ENCODE measurements at places on chromosomes 3 and 15.

DNA sequence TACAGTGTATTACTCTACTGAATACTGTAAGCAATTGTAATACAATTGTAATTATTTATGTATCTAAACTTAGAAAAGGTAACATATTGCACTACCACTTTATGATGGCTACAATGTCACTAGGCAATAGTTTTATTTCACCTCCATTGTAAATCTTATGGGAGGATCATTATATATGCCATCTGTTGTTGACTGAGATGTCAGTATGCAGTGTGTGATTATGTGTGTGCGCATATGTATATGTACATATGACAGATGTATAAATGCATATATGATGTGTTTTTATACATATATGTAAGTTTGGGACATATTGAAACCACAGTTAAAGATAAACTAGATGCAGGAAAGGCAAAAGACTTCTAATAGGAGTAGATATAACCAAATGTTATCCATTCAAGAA, 8.5 kb downstream of the IGSF10 start:
- DNase-seq = no peak

- no peak for DNase-seq
Measured at GRCh38 chr15:66773129-66773873, 71.3 kb downstream of the SMAD6 start.

GRCh38 chr3:31762097-31762764, 218.8 kb downstream of the OSBPL10 start:
- DNase-seq = no peak

GRCh38 chr3:119964294-119964693, 130.0 kb downstream of the GSK3B start:
- DNase-seq = no peak

DNA sequence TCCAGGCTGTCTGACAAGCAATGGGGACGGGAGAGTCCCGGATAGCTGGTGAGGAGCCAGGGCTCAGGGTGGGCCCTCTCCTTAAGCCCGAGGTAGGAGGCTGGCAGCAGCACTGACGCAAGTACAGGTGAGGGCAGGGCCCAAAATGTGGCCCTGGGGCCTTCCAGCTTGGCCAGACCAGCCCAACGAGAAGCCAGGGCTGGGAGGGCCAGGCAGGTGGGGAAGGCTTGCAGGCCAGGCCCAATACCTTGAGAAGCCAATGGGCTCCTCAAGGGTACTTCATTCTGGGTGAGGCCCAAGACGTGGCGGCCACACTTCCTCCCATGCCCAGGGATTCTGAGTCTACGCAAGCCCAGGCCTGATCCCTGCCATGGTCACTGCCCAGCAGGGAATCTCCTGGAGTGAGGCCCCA, 37.2 kb downstream of the AMOTL2 start:
- DNase-seq = no peak

GRCh38 chr3:197445896-197446699, 109.7 kb downstream of the BDH1 start:
- DNase-seq = no peak

DNA sequence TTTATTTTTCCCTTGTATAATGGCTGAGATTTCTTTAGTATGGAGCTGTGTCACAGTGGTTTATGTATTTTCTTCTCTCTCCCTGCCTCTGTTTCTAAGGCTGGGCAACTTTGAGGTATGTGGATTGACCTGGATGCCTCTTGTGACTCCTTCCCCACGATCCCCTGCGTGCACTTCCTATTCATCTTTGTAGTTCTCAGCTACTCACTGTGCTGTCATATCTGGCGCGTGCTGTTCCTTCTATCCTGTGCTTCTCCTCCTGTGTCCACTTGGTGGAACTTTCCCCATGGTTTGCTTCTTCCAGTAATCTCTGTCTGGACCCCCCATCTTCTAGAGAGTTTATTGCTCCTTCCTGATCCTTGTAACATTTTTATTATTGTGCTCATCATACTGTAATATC, 97.3 kb downstream of the AKAP13 start:
- DNase-seq = no peak

- no peak for DNase-seq
Measured at GRCh38 chr15:95973566-95974256, 356.8 kb upstream of the NR2F2 start.

DNA sequence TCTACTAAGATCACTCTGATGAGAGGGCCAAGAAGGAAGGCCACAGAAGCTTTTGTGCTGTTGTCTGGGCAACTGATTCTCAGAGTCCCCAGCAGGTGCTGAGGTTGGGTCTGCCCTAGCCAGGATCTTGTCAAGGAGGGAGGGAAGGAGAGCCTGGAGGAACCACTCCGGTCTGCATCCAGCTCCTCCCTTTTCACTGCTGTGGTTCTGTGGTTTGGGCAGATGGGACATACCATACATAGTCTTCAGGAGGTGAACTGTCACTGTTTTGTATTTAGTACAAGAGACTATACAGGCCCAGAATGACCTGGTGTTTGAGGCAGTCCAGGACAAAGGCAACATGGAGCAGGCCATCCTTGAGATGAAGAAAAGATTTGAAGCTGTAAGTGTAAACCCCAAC, 21.9 kb downstream of the C3orf62 start:
- DNase-seq = no peak

DNA sequence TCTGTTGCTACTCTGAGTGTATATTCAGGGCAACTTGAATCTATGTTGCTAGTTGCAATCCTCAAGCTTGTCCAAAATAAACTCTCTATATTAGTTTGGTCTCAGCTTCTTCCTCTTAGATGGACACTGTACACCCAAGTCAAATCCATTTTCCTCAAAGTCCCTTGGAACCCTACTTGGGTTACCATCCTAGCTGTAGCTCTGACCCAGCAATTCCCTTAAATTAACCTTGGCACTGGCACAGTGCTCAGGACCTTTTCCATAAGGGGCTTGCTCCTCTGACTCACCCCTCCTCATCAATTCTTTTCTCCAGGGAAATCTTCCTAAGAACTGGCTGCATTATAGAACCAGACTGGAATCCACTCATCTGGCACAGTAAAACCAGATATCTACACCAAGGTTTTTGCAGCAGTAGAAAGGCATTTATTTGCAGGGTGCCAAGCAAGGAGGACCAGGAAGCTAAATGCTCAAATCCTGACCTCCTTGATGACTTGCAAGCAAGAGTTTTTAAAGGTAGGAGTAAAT, 44.9 kb upstream of the B3GALNT1 start:
- no peak for DNase-seq

GRCh38 chr15:85750319-85751290, 44.1 kb downstream of the KLHL25 start:
- DNase-seq = no peak

DNA sequence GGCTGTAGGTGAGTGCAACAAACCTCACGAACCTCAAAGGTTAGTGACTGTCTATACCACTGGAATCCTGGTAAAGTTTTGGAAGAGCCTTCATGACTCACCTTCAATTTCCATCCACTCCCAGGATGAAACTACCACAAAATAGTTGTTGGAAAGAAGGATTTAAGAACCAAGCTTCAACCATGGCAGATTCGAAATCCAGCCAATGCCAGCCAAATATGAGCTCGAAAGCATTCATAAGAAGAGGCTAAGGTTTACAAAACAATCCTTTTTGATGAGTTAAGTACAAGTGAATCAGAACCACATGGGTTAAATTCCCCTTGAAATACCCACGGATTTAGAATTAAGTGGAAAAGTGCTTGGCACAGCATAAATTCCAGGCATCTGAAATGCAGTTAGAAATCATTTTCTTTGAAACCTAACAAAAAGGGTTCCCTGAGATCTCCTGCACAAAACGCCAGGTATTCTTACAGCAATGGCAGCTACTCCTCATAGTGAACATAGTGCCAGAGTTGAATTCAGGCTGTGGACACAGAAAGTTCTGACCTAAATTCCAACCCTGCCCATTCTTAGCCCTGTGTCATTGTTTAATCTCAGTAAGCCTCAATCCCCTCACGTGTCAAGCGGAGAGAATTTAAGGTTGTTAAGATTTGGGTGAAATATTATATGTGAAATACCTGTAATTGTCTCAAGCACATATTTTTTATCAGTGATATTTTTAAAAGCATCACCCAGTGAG, 89.2 kb downstream of the FBN1 start:
- DNase-seq = no peak

- no peak for DNase-seq
Measured at GRCh38 chr15:67296188-67296587, 41.6 kb downstream of the IQCH start.

DNA sequence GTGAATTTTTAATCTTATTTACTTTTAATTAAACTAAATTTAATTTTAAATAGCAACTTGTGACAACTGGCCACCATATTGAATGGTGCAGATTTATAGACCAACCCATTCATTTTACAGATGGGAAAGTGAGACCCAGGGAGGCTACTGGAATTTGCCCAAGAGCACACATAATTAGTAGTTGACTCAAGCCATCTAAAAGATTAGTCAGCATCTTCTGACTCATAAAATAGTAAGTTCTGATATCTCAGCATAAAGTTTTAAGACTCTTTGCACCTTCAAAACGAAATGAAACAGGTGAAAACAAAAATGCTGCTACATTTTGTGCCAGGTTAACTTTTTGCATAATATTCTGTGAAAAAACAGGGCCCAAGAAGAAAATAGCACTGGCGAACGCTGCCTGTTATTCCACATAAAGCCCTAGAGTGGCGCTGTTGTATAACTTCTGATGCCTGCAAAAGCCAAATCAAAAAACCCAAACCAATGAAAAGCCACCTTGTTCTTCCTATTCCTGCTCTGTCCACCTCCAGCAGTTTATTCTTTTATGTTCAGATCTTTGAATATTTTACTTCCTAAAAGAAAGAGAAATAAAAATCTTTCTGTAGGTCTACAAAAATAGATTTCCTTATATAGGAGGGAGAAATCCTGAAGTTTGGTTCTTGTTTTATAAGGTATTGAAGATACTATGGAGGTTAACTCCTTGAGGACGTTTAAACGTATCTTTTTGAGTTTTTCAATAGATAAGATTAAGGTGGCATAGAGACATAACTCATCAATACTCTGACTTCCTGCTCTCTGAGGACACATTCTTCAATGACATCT, 62.8 kb downstream of the OTOL1 start:
- DNase-seq = no peak

GRCh38 chr15:90201130-90201943, at the start of gene SEMA4B:
SEMA4B (plus strand) TSS chr15:90201330; CDS start chr15:90201579, 249 bp downstream.
- peak; percentile 76 for DNase-seq

DNA sequence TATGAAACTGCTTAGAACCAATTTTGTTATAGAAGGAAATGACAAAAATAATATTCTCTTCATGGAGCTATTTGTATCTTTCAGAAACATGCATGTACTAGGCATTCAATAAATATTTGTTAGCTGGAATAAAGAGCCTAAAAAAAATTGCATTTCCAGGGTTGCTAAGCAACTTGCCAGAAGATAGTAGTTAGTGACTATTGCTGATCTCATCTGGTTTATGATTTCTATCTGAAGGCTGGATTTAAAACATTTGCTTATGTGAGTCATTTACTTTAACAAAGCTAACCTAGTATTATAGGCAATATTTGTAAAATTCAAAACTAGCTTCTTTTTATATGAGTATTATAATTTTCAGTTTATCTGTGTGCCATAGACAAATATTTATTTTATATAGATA, 78.3 kb downstream of the NAALADL2 start:
- no peak for DNase-seq

GRCh38 chr15:39631357-39631756, 50.5 kb downstream of the THBS1 start:
- no peak for DNase-seq

GRCh38 chr3:108907194-108907593, 46.5 kb downstream of the GUCA1C start:
- DNase-seq = no peak

DNA sequence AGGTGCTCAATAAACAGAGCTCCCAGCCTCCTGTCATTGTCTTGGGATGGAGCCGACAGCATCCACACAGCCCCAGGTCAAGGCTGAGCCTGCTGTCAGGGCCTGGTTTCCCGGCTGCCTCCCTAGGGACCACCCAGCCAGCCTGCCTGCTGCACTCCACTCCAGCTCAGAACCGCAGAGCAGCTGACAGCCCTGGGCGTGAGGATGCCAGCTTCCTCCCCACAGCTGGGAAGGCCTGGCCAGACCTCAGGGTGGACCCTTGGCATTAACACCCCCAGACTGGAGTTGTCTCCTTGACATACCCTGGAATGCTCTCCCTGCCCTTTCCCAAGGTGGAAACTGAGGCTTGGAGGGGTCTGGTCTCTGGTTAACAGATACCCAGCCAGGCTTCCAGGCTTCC, 112.0 kb downstream of the WNT7A start:
- DNase-seq = no peak

DNA sequence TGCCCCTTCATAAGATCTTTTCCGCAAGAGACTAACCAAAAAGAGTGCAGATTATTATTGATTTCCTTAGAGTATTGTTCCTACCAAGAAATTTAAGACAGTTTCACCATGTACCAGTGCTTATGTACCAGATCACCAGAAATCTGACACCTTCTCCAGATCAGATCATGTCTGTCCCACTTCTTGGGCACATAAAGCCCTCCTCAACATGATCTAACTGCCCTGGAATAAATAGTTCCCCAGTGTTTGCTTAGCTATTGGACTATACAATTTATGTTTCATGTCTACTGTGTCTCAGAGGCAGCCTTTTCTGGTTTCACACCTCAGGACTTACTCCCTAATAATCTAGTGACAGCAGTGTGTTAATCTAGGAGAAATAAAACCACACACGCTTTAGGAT, 46.8 kb downstream of the NME9 start:
- no peak for DNase-seq

DNA sequence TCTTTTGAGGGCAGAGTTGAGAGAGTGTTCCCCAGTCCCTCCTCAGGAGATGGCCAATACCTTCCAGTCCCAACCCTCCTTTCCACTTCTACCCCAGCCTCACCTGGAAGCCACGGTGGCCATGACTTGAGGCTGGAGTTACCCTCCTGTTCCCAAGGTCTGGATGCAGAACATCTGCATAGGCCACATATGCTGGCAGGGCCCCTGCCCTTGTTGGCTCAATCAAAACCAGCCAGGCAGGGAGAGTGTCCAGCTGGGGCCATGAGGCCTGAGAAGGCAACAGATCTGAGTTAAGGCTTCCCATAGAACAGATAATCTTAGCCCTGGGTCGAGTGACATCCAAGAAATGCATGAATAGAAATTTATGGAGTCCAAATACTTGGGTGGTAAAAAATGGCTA, 23.6 kb upstream of the VIPR1 start:
- DNase-seq = no peak

DNA sequence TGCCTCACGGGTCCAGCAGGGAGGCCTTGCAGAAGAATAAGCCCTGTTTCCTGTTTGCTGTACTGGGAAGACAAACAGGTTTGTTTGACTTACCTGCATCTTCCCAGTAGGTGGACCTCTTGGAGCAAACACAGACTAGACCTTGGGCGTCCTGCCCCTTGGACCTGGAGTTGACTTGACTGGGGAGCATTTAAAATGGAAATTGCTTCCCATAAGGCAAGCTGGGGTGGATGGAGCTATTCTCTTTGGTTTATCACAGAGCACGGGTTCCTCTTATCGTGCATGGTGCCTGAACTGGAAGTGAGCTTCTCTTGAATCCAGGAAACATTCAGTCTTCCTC, 151.4 kb downstream of the RPLP1 start:
- no peak for DNase-seq

- DNase-seq = no peak
Measured at GRCh38 chr3:49807431-49808114, 4.5 kb downstream of the INKA1 start.

GRCh38 chr3:149215515-149215914, 6.1 kb downstream of the CP start:
- DNase-seq = no peak

All from stimulated activated CD4-positive, alpha-beta T cell treated with anti-CD3 and anti-CD28 coated beads, Interleukin-2, amount 100 ng/mL, for 24 hours (primary cell).